ENCODE measurements at places on chromosomes 3 and 15.
A peak's percentile ranks its signal among the peaks of the same experiment; 100 is the strongest.

GRCh38 chr15:41971089-41971894 is 1.1 kb downstream of the EHD4 start:
- DNase-seq, result no peak

DNA sequence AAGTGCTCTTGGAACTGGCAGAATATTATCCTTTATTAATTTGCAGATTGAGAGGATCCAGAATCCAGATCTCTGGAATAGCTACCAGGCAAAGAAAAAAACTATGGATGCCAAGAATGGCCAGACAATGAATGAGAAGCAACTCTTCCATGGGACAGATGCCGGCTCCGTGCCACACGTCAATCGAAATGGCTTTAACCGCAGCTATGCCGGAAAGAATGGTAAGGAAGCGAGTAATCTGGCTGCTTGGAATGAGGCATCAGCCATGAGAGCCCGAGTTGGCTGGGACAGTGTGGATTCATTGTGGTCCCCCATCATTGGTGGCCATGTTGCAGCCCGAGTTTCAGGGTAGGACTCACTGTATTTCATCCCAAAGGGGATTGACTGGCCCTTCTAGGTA is 47.1 kb downstream of the PARP14 start:
- DNase-seq, result no peak

DNA sequence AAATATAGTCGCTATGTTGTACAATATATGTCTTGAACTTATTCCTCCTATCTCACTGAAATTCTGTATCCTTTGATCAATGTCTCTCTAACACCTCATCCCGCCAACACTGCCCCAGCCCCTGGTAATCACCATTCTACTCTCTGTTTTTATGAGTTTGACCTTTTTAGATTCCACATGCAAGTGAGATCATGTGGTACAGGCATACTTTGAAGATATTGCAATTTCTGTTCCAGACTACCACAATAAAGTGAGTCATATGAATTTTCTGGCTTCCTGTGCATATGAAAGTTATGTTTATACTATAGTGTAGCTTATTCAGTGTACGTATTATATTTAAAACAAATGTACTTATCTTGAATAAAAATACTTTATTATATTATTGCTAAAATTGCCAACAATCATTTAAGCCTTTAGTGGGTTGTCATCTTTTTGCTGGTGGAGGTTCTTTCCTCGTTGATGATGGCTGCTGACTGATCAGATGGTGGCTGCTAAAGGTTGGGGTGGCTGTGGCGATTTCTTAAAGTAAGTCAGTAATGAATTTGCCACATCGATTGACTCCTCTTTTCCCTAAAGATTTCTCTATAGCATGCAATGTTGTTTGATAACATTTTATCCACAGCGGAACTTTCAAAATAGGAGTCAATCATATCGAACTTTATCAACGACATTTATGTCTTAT is 257.2 kb downstream of the NFKBIZ start:
- DNase-seq, result no peak

- no peak for DNase-seq
Observed at GRCh38 chr3:126985132-126985985, 2.4 kb downstream of the PLXNA1 start.

DNA sequence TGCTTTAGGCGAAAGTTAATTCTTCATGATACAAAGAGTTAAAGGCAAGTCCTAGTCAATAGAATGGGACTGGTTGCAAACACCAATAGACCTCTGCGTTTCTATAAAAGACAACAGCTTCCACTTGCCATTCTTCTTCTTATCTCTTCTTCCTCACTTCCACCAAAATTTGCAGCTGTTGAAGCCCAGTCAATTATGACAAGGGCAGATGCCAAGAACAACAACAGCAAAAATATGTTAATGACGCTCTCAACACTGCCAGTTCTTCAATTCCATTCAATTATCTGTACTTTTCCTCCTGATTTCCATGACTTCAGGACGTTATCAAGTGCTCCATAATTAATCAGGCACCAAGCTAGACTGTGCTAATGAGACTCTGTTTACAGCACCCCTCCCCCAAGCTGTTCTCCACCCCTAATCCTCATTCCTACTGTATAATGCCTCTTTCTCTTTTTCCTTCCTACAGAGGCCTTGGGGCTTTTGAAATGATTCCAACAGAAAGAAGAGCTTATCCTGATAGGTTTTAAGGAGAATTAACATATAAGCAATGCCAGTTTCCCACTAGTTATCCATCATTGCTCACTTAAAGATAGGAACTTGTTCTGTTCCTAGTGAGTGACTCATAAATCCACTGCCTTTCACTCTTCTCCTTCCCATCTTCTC is 1160.5 kb downstream of the IGSF11 start:
- peak; percentile 74 for DNase-seq

DNA sequence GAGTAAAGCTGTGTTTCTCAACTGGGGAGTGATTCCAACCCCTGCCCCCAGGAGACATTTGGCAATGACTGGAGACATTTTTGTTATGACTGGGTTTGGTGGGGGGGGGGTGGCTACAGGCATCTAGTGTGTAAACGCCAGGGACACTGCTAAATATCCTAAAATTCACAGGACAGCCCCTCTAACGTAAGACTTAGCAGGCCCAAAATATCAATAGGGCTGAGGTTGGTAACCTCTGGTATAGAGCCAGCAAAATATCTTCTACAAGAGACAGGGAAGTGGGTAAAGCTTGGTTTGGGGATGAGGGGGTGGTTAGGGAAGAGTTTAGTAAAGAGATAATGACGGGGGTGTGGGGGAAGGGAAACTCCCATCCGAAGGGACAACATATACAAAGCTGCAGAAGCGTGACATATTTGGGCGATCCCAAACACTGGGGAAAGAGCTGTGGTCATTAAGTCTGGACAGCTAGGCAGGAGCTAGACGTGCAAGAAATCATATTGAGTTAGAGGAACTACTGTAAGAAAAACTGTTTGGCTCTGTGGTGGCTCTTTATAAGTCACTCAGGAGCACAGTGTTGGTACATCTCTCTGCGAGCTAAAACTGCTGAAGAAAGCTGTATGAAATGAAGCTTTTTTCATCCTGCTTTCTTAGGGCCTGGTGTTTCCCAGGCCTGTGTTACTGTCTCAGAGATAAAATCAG is 697 bp upstream of the TRIM69 start:
- DNase-seq, result no peak

DNA sequence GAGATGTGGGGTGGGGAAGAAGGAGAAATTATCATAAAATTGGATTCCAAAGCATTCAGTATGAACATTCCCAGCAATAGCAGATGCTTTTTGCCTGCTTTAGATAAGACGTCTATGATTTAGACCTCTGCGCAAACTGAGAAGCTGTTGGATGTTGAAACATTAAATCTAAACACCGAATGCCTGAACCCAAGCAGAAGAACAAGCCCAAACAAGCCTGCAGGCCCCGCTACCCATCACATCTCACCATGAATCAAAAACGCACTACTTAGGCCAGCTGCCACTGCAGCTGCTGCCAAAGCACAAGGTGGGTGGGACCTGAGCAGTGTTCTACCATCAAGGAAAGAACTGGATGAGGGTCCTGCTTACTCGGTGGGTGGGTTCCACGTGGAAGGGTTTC is 24.4 kb upstream of the THBS1 start:
- DNase-seq, result no peak

- DNase-seq, result no peak
Observed at GRCh38 chr3:185931777-185932612, 5.8 kb downstream of the TRA2B start.

GRCh38 chr3:107367353-107367752 is 9.9 kb upstream of the CCDC54 start:
- DNase-seq, result no peak

DNA sequence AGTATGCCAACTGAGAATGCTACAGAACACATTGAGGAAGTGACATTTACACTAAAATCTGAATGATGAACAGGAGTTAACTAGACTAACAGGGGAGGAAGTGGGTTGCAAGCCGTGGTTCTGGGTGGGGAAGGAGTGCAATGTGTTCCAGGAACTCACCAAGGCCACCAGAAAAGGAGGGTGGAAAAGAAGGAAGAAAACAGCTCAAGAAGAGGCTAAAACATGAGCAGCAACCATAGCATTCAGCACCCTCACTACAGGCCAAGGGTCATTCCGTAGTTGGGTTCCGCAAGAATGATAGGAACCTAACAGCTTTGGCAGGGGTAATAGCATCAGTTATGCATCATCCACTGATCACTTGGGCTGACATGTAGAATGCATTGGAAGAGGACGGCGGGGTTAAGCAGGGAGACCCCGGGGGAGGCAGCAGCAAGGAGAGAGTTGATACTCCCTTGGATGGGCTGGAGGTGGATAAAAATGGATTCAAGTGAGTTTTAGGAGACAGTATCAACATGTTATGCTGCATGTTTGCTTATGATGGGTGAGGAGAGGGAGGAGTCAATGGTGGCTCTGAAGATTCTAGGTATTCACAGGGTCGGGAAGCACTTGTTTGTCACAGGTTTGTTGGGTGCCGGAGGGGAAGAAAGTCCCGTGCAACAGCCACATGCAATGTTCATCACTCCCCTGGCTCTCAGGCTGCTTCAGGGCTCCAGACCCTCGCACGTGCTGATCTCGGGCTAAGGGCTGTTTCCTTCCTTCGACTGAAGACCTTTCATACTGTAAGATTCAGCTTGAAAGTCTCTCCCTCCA is 53.2 kb downstream of the LIPC start:
- no peak for DNase-seq

- DNase-seq, result no peak
Observed at GRCh38 chr15:74826364-74826819, at the start of gene CPLX3. Gene CPLX3, plus strand, starts transcription at chr15:74826627. Its CDS starts 77 bp downstream, at chr15:74826704.

- DNase-seq, result no peak
Observed at GRCh38 chr15:73650416-73651126, 17.4 kb upstream of the NPTN start.

GRCh38 chr3:13536832-13537231 is 12.1 kb upstream of the FBLN2 start:
- DNase-seq, result no peak

DNA sequence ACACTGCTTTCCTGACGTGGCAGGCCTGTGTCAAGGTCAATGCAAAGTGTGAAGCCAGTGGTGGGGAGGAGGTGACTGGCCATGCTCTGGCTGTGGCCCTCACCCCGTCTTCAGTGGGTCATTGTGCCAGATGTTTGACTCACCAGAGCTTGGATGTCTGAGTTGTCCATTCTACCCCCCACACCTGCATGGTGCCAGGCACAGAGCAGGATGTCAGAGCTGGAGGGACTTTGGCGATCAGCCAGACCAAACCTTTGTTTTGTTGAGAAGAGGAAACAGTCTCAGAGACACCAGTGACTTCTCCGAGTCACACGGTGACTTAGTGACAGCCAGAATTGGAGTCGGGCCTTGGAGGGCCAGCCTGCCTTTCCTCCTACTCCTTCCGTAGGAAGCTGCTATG is 49.5 kb downstream of the SMAD6 start:
- no peak for DNase-seq

- no peak for DNase-seq
Observed at GRCh38 chr3:111545349-111545748, 3.4 kb downstream of the CD96 start.

DNA sequence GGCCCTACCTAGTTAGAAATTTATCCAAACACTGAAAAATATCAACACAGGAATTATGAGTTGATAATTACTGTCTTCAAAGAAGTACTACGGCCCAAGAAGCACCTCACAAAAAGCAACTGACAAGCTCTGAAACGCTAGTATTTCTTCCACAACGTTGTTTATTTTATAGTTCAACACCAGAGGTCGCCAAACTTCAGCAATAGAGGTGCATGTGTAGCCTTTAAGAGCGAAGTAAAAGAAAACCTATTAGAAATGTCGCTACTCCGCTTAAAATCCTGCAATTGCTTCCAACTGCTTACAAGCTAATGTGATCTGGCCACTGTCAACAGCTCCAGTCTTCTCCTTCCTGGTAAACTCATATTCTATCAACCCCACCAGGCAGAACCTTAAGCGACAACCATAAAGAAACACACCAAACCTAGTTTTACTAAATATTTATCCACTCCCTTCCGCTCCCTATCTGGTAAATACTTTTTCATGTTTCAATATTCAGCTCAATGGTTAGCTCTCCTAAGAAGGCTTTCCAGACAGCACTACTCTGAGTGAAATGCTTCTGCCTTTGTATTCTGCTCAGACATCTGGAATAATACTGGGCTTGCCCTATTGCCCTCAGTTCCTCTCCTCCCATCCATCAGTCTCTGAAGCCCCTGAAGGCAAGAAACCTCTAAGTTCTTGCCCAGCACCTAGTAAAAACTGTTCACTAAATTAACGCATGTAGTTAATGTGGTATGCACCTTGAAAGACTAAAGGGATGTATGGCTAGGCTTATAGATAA is 110.2 kb downstream of the NR1I2 start:
- DNase-seq, result peak; percentile 19

DNA sequence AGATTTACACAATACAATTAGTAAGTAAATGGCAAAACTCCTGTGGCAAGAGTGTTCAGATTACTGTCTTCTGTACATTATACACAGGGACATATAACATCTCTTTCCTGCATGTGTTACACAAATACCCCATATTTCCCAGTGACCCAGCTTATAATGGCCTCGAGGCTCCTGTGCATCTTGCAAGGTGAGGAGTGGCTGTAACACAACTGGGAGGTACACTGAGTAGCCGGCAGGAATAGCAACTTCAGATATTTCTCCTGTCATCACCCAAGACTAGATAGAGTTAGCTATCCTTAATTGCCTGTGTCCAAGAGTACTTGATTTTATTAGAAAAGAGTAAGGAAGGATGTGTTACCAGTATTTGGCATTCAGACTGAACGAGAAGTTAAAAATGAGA is 5.6 kb downstream of the GMPS start:
- peak; percentile 53 for DNase-seq

DNA sequence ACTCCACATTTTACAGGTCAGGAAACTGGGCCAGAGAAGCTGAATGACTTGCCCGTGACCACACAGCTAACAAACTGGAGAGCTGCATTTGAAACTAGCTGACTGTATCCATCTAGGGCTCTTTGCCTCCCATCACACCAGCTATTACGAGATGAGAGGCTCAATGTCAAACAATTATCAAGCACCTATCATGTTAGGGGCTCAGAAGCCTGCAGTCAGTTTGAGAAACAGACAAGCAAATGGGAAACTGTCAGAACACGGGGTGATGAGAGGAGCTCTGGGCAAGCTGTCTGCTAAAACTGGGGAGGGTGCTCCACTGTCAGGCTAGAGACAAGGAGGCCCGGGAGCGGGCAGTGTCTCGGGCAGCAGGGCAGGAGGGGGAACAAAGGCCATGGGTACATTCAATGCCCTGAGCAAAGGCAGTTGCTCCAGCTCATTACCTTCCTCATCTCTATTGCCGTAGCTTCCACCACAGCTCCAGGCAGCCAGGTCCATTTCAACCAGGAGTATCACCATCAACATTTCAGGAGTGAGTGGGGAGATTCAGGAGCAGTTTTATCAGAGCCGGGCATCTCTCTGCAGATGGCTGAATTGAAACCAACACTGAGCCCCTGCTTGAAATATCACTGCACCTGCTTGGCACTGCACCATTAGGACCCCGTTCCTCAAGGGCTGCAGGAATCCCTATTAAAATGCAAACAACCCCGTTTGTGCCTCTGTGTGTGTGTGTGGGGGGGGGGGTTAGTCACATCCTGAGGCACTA is 122.6 kb downstream of the RAB11A start:
- no peak for DNase-seq

GRCh38 chr3:189947948-189948723 is 172.6 kb downstream of the P3H2 start:
- no peak for DNase-seq
